Diencephalon (tissue), 1 donor: ENCODE measurements at places on chromosomes 6 and 20. TPM values are rescaled to one million over a fixed set of nuclear protein-coding genes. Genes with fewer than 3 reads are reported as not detected.

The GPLD1 gene
- 21.2 TPM for total RNA-seq

The RPS10 gene
- 835 TPM for total RNA-seq

The NR2E1 gene
- 11.1 TPM for total RNA-seq

The PAK5 gene
- total RNA-seq: 33.0 TPM

The PKIB gene
- 32.5 TPM for total RNA-seq

The PPP1R3G gene
- total RNA-seq: 3.7 TPM

The SLC22A7 gene
- 0.23 TPM for total RNA-seq

The ZBTB24 gene
- total RNA-seq: 14.5 TPM

The ZKSCAN3 gene
- total RNA-seq: 7.8 TPM

The C6orf141 gene
- total RNA-seq: 1.6 TPM

The DXO gene
- total RNA-seq: 8.5 TPM

The ANKEF1 gene
- 5.5 TPM for total RNA-seq

The MAFB gene
- total RNA-seq: 4.2 TPM

The CYB5R4 gene
- 7.4 TPM for total RNA-seq

The CCN5 gene
- not detected for total RNA-seq

The ANKRD66 gene
- total RNA-seq: 3.5 TPM

The DYNLT2 gene
- total RNA-seq: 2.5 TPM

The CDKN1A gene
- total RNA-seq: 5.3 TPM

The DEFB124 gene
- not detected for total RNA-seq

The MOCS1 gene
- total RNA-seq: 9.5 TPM

The TAGAP gene
- 1.6 TPM for total RNA-seq

The HLA-DPB1 gene
- total RNA-seq: 8.3 TPM

The MYBL2 gene
- total RNA-seq: 1.6 TPM

The TREML2 gene
- not detected for total RNA-seq

The THEMIS gene
- not detected for total RNA-seq

The GPR6 gene
- total RNA-seq: 12.2 TPM

The COL19A1 gene
- total RNA-seq: 7.6 TPM

The RAET1E gene
- not detected for total RNA-seq

The PRL gene
- total RNA-seq: 0.23 TPM
